ENCODE measurements at places on chromosomes 6 and 20. TPM values are rescaled to one million over a fixed set of nuclear protein-coding genes. Genes with fewer than 3 reads are reported as not detected.

DNA sequence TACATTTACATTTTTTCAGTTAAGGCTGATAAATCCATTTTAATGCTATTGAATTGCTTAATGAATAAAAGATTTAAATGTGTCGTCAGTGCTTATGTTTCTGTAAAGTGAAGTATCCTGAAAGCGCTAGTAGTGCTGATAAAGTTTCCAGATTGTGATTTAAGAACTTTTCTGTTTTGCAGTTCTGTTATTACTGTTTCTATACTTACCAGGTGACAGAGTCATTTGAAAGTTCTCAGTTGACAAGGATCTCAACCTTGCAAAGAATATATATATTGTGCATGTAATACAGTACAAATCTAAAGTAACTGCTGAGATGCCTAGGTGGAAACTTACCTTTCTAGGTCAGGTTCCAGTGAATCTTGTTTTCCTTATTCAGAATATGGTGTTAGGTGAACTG, 201.8 kb downstream of the ARID1B start:
- no peak for DNase-seq

The ZBTB2 gene
- total RNA-seq: 34.0 TPM

GRCh38 chr6:168110437-168110836, 31.4 kb upstream of the FRMD1 start:
- DNase-seq: no peak

DNA sequence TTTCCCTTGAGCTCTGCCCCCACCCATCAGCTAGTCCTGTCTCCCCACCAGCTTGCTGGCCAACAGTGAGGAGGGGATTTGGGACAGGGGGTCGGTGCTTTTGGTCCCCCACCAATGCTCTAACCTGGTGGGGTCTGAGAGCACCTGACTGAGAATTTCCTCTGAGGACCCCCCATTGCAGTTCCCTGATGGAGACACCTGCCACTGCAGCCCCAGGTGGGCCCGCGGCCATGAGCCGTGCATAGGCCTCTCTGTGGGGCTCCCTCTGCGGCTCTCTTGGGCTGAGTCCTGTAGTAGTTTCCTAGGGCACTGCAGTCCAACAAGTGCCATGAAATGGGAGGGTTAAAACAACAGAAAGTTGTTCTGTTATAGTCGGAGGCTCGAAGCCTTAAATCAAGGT, 172.2 kb upstream of the SNX9 start:
- DNase-seq: no peak

The BCLAF1 gene
- 58.5 TPM for total RNA-seq

GRCh38 chr6:34213772-34214171, 22.9 kb upstream of the HMGA1 start:
- peak; percentile 42 for DNase-seq

The FAM83C gene
- total RNA-seq: not detected

DNA sequence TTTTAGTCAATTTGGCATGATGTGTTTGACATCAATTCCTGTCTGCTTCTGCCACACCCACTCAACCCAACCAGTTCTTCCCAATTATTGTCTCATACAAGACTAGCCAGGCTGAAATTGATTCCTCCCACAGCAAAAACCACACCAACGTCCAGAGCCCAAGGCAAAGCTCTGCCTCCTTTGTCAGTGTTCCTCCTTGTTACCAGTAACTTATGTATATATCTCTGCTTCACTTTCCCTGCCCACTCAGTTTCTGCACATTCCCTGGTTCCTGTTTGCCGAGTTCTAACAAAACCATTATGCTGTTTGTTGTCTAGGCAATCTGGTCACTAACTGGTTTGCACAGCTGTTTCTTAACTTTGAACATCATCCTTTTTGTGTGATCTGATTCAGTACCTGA, 547.9 kb upstream of the PTCHD4 start:
- DNase-seq: no peak

Data from MG63 (cell line).